ENCODE measurements at places on chromosomes 7 and 10.

DNA sequence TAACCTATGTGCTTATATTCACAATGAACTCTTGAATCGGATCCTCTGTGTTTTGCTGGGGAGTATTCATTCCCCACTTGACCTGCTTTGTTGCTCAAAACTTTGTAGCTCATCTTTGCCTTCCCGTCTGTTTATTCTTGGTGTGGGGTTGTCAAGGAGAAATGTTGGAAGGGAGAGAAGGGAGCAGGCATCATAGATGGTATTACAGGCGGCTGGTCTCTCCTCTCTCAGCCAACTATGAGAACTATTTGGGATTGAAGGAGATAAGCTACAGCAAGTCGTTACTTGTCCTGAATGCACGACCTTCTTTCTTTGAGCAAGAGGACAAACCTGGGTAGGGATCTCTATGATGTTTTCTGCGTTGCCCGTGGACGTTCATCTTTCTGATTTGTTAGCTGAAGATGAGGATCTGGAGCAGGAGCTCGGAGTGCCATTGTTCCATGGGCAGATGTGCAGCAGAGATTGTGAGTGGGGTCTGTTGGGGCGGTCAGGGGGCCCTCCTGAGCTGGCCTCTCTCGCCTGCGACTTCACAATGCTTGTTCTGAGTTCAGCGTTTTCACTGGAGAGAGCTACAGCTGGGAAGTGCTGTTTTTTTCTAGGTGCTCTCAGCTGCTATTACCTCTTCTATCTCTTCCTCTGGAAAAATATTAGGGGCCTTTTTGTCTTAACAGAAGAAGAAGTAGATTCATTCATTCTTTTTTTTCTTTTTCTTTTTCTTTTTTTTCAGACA is 126.9 kb upstream of the KLF6 start:
- DNase-seq, result peak; percentile 49

DNA sequence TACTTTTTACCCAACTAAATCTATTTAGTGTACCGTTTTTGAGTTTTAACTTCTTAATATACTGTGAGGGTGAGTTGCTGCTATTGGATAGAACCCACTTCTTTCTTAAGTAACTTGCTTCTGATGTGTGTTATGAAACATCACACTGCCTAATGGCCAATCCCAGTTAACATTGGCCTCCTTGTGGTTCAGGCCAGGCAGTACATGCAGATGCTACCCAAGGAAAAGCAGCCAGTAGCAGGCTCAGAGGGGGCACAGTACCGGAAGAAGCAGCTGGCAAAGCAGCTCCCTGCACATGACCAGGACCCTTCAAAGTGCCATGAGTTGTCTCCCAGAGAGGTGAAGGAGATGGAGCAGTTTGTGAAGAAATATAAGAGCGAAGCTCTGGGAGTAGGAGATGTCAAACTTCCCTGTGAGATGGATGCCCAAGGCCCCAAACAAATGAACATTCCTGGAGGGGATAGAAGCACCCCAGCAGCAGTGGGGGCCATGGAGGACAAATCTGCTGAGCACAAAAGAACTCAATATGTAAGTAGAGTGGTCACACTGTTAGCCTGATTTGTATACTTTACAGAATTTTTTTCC is 39.7 kb downstream of the TES start:
- DNase-seq, result peak; percentile 63

DNA sequence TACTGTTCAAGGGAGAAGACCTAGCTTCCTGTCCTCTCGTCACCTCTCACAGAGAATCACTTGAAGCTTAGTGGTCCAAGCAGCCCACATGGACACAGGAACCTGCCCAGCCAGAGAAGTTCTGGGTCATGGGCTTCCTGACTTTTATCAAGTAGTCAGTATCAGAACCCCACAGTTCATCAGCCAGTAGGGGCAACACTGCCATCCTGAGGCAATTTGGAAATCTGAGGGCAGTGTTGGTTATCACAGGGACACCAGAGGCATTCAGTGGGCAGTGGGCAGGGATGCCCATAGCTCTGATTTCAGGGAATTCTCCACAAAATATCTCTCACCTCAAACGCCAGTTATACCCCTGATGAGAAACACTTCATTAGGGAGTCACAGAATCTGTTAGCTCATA is 22.5 kb upstream of the MGAM2 start:
- no peak for DNase-seq

DNA sequence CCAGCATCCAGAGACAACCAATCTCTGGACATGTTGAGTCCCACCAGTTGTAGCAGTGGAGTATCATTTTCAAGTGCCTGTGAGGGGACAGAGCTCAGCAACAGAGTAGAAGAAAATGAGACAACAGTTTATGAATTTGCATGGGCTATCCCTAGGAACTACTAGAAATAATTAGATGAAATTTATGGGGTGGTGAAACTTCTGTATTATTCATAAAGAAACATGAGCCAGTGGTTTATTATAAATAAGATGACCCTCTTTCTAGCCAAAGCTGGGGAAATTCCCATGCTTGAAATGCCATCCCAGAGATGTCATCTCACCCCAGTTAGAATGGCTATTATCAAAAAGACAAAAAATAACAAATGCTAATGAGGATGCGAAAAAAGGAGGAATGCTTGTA is 55.1 kb upstream of the ITGB8 start:
- DNase-seq, result no peak

- DNase-seq, result peak; percentile 17
Measured at GRCh38 chr7:131653418-131654248, 97.2 kb upstream of the PODXL start.

DNA sequence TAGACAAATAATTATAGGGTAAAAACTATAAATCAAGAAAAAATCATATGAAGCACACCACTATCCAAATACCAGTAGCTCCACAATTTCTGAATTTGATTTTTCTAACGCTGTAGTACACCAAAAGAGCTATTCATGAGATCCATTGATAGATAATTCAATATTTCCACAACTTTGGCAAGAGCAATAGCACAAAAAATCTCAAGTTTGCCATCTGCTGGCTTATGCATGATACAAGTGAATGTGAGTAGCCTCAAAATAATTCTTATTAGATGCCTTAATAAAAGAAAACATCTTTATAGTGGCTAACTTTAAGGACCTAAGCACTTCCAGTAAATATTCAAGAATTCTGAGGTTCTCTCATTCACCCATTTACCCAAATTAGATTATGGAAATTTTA is 2.2 kb upstream of the TMEM196 start:
- no peak for DNase-seq

GRCh38 chr10:5565671-5566581 is 41.2 kb downstream of the CALML3 start:
- no peak for DNase-seq

DNA sequence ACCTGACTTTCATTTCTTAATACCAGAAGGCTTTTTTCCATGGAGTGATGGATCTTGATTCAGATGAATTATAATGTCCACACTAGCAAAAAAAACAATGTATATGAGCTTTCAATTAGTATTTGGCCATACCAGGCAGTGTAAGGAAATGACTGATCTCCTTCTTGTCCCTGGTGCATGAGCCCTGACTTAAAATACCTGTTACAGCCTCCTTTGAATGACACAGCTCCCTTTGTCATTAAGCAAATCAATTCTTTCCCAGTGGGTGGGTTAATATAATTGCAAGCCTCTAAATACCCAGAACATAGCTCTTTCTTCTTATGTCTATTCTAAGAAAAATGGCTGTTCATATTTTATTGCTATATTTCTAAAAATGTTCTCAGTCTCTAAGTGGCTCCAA is 164.7 kb downstream of the C1GALT1 start:
- no peak for DNase-seq
